ENCODE measurements at places on chromosomes 4 and X.
A peak's percentile ranks its signal among the peaks of the same experiment; 100 is the strongest.

- peak; percentile 51 for DNase-seq
These were observed 94.1 kb upstream of the ACSL4 start for GRCh38 chrX:109826954-109827708.

GRCh38 chr4:17773135-17773698 is 8.2 kb downstream of the FAM184B start:
- DNase-seq: no peak

GRCh38 chr4:3440011-3440410 is 1.8 kb upstream of the HGFAC start:
- DNase-seq: no peak

- DNase-seq: peak; percentile 14
These were observed 586.5 kb upstream of the FTHL17 start for GRCh38 chrX:31658360-31658759.

DNA sequence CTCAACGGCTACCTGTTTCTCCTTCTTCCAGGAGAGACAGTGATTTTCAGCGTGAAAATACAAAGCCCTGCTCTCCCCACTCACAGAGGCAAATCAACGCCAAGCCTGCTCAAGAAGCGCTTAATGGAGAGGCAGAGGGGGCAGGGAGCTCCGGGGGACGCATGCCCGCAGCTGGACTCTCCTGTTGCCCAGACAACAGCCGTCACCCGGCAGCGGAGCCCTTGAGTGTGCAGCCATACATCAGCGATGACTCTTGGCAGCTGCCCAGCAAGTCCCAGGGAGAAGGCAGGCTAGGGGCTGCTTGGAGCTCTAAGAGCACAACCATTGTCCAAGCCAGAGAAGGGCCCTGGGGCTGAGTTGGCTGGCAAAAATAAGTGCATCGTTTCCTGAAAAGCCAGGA is 71.0 kb upstream of the AFAP1 start:
- peak; percentile 26 for DNase-seq

DNA sequence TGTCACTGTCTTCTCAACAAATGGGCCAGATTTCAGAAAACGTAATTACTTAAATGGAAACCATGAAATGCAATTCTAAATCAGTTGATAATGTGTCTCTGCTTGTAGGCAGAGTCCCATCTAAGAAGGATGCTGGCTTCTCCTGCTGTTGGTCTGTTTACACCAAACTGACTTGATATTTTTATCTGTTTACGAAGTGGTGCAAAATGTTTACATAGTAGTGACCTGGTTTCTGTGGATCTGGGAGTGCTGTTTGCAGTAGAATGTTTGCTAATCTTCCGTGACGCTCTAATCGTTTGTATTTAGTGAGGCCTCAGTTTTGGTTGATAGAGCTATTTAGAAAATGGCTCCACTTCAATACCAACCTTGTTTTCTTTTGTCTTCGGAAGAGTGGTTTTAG is 213.5 kb downstream of the VEGFC start:
- no peak for DNase-seq

DNA sequence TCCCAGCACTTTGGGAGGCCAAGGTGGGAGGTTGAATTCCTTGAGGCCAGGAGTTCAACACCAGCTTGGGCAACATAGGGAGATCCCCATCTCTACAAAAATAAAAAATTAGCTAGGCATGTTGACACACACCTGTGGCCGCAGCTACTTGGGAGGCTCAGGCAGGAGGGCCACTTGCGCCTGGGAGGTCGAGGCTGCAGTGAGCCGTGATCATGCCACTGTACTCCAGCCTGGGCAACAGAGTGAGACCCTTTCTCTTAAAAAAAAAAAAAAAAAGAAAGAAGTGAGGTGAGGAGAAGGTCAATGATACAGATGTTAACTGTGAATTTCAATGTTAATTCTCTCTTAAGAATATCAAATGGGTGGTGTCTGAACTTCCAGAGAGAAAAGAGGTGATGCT is 15.1 kb upstream of the AP1S2 start:
- no peak for DNase-seq

GRCh38 chr4:156949373-156949814 is 22.2 kb downstream of the PDGFC start:
- DNase-seq: peak; percentile 79

DNA sequence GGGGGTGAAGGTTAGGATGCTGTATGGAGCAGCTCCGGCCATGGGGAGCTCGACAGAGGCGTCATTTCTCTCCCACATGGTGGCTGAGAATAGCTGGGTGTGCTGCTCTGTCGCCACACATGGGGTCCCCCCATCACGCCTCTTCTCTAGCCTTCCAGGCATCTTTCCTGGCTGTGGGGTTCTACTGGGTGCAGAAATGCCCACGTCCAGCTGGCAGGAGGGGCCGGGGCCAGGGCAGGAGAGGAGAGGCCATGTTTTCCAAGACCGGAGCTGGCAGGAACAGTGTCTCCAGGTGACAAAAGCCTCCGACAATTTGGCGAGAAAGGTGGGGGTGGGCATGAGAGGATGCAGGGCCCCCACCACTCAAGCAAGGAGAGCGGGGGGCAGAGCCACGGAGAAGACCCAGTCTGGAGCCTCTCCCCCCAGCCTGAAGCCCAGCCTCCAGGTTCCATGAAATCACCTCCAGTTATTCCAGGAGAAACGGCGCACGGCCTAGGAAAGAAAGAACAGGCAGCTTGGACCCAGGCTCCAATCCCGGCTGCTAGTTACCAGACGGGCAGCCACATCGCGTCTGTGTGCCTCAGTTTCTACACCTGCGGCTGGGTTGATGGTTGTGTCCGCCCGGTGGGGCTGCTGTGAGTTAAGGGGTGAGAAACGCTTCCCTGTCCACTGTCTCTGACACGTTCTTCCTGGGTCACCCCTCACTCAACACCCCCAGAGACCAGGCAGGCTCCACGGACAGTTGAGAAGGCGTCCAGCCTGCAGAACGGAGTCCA is 27.4 kb upstream of the SPON2 start:
- DNase-seq: no peak
